Activated T-cell treated with anti-CD3 and anti-CD28 coated beads, Interleukin-2, amount 50 U/mL, for 72 hours (primary cell): ENCODE measurements at places on chromosomes 16 and 17. TPM values are rescaled to one million over a fixed set of nuclear protein-coding genes. Genes with fewer than 3 reads are reported as not detected.
A peak's percentile ranks its signal among the peaks of the same experiment; 100 is the strongest.

RAC3 gene
- 8.5 TPM for total RNA-seq

NUTF2 gene
- total RNA-seq, result 90.1 TPM

DNA sequence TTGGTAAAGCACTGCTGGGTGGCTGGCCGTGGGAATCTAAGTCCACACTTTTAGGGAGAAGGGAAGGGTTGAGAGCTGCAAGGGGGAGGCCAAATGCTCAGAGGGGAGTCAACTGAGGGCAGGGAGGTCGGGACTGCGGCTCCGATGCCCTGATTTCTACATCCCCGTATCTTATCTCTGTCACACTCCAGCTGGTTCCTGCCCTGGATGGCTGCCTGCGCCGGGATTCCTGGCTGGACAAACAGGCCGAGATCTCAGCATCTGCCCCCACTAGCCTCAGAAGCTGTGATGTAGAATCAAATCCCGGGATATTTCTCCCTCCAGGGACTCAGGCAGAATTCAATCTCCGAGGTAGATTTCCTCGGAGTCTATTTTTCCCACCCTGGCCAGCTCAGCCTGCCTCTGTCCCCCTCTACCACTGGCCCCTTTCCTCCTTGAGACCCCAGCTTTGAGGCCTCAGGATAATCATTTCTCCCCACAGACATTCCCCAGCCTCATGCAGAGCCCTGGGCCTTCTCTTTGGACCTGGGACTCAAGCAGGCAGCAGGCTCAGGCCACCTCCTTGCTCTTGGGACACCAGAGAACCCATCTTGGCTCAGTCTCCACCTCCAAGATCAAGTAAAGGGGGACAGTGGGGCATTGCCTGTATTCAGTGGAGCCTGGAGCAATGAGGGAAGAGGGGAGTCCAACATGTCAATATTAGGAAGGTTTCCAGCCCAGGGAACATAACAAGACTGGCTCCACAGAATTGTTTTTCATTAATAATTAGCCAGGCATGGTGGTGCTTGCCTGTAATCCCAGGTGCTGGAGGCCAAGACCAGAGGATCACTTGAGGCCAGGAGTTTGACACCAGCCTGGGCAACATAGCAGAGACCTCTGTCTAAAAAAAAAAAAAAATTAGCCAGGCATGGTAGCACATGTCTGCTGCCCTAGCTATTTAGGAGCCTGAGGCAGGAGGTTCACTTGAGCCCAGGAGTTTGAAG is 1.8 kb downstream of the SHBG start:
- no peak for DNase-seq
- H3K4me3 ChIP-seq, result no peak overlapping the region
- H3K36me3 ChIP-seq, result no peaks in the 10 kb centered on the region
- no peaks in the 10 kb centered on the region for H3K27me3 ChIP-seq
- no peak overlapping the region for H3K27ac ChIP-seq

GRCh38 chr17:48439875-48440505 is 10.0 kb upstream of the SKAP1 start:
- peak overlapping the region; percentile 81 for H3K4me3 ChIP-seq
- H3K27me3 ChIP-seq, result no peaks in the 10 kb centered on the region
- H3K27ac ChIP-seq, result peak overlapping the region; percentile 89
- no peaks in the 10 kb centered on the region for H3K36me3 ChIP-seq

GRCh38 chr16:56281249-56281805 is 90.0 kb downstream of the GNAO1 start:
- H3K36me3 ChIP-seq, result no peaks in the 10 kb centered on the region
- no peaks in the 10 kb centered on the region for H3K27me3 ChIP-seq
- no peak overlapping the region for H3K4me3 ChIP-seq
- H3K4me1 ChIP-seq, result peaks cover 23% of the 10 kb centered on the region
- DNase-seq, result no peak

GRCh38 chr17:57868007-57868909 is 18.4 kb upstream of the MRPS23 start:
- H3K36me3 ChIP-seq, result no peaks in the 10 kb centered on the region
- H3K4me1 ChIP-seq, result peaks cover 9% of the 10 kb centered on the region
- no peak overlapping the region for H3K27ac ChIP-seq

GRAPL gene
- total RNA-seq, result 5.1 TPM

GRCh38 chr17:74042744-74043486 is 160.6 kb upstream of the RPL38 start:
- H3K4me3 ChIP-seq, result no peak overlapping the region
- peaks cover 9% of the 10 kb centered on the region for H3K27me3 ChIP-seq
- H3K36me3 ChIP-seq, result no peaks in the 10 kb centered on the region
- DNase-seq, result peak; percentile 53
- peaks cover 9% of the 10 kb centered on the region for H3K4me1 ChIP-seq

CIBAR2 gene
- total RNA-seq, result not detected

ACSM3 gene
- total RNA-seq, result 23.7 TPM

CMTM2 gene
- total RNA-seq, result 1.2 TPM

DNA sequence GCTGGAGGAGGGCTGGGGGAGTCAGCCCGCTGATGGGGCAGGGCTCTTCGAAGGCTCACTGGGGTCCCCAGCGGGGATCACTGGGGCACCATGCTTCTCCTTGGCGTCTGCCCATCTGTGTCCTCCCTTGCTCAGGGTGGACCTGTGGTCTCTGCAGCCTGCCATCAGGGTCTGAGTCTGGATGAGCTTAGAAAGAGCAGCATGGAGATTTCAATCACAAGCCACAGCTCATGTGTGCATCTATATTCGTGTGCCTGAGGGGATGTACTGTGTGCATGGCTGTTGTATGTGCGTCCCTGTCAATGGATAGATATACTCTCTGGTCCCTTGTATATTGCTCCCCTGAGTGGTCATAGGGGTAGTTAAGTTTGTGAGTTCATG is 126.6 kb upstream of the SDK2 start:
- no peak overlapping the region for H3K4me3 ChIP-seq
- no peaks in the 10 kb centered on the region for H3K36me3 ChIP-seq
- H3K4me1 ChIP-seq, result no peaks in the 10 kb centered on the region
- DNase-seq, result no peak

DNA sequence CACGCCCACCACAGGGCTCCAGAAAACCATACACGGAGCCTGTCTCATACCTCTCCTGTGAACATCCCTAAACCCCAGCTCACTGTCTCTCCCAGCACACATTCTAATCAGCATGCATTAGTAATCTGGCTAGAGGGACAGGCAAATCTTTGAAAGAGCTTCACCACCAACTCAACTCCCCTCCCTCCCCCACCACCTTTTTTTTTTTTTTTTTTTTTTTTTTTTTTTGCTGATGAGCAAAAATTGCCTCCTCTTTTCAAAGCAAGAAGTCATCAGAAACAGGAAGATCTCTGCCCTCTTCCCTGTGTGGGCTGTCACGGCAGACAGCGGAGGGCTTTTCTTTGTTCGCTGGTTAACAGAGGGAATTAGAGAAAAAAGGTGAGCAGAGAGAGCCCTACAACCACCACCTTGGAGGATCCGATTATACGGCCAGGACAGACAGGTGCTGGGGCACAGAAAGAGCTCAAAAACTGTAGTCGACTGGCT is 19.9 kb downstream of the GAS7 start:
- H3K4me3 ChIP-seq, result no peak overlapping the region

DNA sequence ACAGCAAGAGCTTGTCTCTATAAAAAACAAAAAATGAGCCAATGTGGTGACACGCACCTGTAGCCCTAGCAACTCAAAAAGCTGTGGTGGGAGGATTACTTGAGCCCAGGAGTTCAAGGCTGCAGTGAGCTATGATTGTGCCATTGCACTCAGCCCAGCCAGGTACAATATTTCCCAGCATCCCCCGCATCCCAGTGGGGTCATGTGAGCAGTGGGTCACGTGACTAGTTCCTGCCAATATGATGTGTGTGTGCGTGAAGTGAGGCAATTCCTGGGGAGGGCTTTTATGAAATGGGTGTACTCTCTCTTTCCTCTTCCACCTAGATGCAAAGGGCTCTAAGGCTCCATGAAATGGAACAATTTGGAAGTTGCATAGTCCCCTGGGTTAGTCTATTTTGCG is 81.3 kb downstream of the GSG1L start:
- H3K4me1 ChIP-seq, result no peaks in the 10 kb centered on the region
- H3K27me3 ChIP-seq, result peaks cover 6% of the 10 kb centered on the region
- H3K27ac ChIP-seq, result no peak overlapping the region
- no peak overlapping the region for H3K4me3 ChIP-seq
- no peaks in the 10 kb centered on the region for H3K36me3 ChIP-seq
- DNase-seq, result no peak

GRCh38 chr17:83189044-83190003 is 109.9 kb downstream of the METRNL start:
- no peak overlapping the region for H3K27ac ChIP-seq
- peaks cover 25% of the 10 kb centered on the region for H3K4me1 ChIP-seq
- H3K36me3 ChIP-seq, result peaks cover 7% of the 10 kb centered on the region
- H3K27me3 ChIP-seq, result no peaks in the 10 kb centered on the region

DNA sequence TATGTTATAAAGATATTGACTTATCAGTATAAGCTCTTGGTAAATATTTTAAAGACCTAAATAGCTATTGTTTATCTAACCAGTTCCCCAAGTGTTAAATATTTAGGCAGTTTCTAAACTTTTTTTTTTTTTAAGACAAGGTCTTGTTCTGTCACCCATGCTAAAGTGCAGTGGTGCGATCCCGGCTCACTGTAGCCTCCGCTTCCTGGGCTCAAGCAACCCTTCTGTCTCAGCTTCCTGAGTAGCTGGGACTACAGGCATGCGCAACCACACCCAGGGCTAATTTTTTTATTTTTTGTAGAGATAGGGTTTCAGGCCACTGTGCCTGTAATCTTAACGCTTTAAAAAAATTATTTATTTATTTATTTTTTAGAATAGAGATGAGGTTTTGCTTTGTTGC is 43.5 kb downstream of the SNX29 start:
- no peak overlapping the region for H3K4me3 ChIP-seq
- no peak overlapping the region for H3K27ac ChIP-seq
- no peaks in the 10 kb centered on the region for H3K4me1 ChIP-seq

EXOC3L1 gene
- not detected for total RNA-seq

DNA sequence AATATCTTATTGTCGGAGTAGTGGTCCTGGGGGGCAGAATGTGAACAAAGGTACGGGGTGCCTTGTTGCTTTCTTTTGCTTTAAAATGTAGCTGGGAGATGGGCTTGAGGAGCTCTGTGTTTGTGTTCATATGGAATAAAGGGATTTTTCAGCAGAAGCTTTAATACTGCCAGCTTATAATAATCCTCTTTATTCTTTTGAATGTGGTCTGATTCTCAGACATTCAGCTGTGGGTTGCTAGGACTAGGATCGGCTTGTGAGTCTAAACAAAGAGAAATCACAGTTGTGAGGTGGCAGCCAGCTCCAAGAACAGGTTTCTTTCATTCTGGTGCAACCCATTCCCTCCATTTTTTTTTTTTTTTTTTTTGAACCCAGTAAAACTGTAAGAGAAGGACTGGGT is 7.2 kb downstream of the MRPL58 start:
- H3K27ac ChIP-seq, result no peak overlapping the region
- H3K36me3 ChIP-seq, result peaks cover 26% of the 10 kb centered on the region
- no peak overlapping the region for H3K4me3 ChIP-seq
- peaks cover 8% of the 10 kb centered on the region for H3K4me1 ChIP-seq
- no peak for DNase-seq

DNA sequence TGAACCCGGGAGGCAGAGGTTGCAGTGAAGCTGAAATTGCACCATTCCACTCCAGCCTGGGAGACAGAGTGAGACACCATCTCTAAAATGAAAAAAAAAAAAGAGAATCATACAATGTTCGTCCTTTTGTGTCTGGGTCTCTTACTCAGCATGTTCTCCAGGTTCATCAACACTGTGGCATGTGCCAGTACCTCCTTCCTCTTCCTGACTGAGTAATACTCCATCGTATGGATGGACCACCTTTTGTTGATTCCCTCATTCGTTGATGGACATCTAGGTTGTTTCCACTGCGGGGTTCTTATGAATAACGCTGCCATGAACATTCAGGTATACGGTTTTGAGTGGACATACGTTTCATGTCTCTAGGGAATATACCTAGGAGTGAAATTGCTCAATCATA is 4.1 kb upstream of the HS3ST6 start:
- no peak overlapping the region for H3K4me3 ChIP-seq
- H3K36me3 ChIP-seq, result no peaks in the 10 kb centered on the region
- no peak for DNase-seq
- no peak overlapping the region for H3K27ac ChIP-seq
- peaks cover 6% of the 10 kb centered on the region for H3K4me1 ChIP-seq

GRCh38 chr17:12472252-12473173 is 193.2 kb upstream of the MYOCD start:
- no peak for DNase-seq
- H3K27me3 ChIP-seq, result no peaks in the 10 kb centered on the region
- H3K27ac ChIP-seq, result no peak overlapping the region

AANAT gene
- not detected for total RNA-seq

WWP2 gene
- 45.4 TPM for total RNA-seq

CCL8 gene
- total RNA-seq, result not detected
